Stimulated activated CD4-positive, alpha-beta T cell treated with anti-CD3 and anti-CD28 coated beads, TNF-alpha, amount 100 ng/mL, for 1 hour (primary cell): ENCODE measurements at places on chromosomes 7 and 10.

GRCh38 chr7:18458830-18459229 lies 36.7 kb upstream of the HDAC9 start:
- no peak for DNase-seq

DNA sequence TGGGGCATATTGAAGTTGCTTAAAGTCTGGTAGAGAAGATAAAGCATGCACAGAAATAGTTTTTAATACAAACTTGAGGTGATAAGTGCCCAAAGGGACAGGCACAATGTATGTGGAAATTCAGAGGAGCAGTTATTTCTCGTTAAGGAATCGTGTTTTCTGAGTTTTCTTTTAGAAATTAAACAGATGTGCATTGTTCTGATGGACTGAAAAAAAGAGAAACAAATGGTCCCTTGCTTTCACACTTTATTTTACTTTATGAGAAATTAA lies 45.6 kb downstream of the CNNM2 start:
- no peak for DNase-seq

GRCh38 chr10:72814099-72814790 lies 79.3 kb upstream of the OIT3 start:
- DNase-seq, result no peak

DNA sequence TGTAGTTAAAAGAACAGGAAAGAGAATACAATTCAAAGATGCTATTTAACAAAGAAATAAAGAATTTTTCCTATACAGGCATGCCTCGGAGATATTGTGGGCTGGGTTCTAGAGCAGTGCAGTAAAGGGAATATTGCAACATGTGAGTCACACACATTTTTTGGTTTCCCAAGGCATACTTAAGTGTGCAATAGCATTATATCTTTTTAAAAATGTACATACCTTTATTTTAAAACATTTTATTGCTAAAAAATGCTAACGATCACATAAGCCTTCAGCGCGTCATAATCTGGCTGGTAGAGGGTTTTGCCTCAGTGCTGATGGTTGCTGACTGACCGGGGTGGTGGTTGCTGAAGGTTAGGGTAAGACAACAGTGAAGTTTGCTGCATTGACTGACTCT lies 54.4 kb downstream of the ESYT2 start:
- DNase-seq, result no peak
